ENCODE measurements at places on chromosomes 1 and 21. TPM values are rescaled to one million over a fixed set of nuclear protein-coding genes. Genes with fewer than 3 reads are reported as not detected.

S100A7 gene
- 0.38 TPM for total RNA-seq

ADAM30 gene
- not detected for total RNA-seq

CNTN2 gene
- total RNA-seq, result under 0.01 TPM

NBPF6 gene
- not detected for total RNA-seq

TDRD5 gene
- total RNA-seq, result not detected

All from bronchial epithelial cell (primary cell).